Activated CD4-positive, alpha-beta T cell treated with anti-CD3 and anti-CD28 coated beads, Interleukin-2, amount 50 U/mL, for 48 hours (primary cell): ENCODE measurements at places on chromosomes 3 and 15.

DNA sequence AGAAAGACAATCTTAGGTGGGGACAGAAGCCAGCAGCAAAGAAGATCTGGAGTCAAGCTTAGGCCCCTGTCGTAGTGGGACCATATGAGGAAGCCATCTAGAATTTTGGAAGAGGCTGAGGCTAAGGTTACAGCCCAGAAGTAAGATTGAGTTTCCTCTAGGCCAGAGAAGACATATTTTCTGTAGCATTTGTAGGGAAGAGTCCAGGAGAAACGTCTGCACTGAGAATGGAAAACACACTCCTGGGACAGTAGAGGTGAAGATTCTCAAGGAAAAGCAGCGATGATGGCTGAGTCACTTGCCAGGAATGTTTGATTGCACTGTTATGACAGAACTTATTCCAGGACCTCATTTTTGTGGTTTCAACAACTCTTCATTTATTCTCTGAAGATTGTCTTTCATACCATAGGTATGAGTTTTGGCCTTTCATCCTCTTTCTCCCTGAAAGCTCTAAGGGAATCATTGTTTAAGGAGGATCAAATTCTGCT lies 107.2 kb downstream of the GTPBP8 start:
- no peak for DNase-seq

- DNase-seq, result no peak
These were observed 12.9 kb downstream of the NR2F2 start for GRCh38 chr15:96343113-96344059.

- no peak for DNase-seq
These were observed 8.3 kb downstream of the PLD1 start for GRCh38 chr3:171801738-171802589.

GRCh38 chr15:82663186-82663600 lies 16.0 kb upstream of the CPEB1 start:
- DNase-seq, result peak; percentile 55

- no peak for DNase-seq
These were observed 785.3 kb downstream of the ROBO2 start for GRCh38 chr3:77825001-77825827.

GRCh38 chr15:68829068-68829467 lies 8.4 kb upstream of the ANP32A start:
- DNase-seq, result no peak

DNA sequence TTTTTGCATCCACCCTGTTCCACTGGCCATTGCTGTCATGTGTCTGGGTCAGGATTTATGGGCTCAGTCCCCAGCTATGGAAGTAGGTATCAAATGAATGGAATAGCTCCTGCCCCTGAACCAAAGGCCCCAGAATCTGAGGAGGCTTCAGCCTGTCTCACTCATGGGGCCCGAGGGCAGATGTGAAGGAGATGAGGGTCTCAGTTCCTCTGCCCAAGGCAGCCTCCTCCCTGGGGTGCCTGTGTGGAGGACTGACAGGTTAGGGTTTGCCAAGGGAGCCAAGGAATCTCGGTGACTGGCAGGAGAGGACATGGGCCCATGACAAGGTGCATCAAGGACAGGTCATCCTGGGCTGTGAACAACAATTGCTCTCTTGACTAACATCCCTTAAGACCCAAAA lies 70.4 kb downstream of the CPN2 start:
- DNase-seq, result no peak

- no peak for DNase-seq
These were observed 406.8 kb downstream of the MCTP2 start for GRCh38 chr15:94638183-94638582.

DNA sequence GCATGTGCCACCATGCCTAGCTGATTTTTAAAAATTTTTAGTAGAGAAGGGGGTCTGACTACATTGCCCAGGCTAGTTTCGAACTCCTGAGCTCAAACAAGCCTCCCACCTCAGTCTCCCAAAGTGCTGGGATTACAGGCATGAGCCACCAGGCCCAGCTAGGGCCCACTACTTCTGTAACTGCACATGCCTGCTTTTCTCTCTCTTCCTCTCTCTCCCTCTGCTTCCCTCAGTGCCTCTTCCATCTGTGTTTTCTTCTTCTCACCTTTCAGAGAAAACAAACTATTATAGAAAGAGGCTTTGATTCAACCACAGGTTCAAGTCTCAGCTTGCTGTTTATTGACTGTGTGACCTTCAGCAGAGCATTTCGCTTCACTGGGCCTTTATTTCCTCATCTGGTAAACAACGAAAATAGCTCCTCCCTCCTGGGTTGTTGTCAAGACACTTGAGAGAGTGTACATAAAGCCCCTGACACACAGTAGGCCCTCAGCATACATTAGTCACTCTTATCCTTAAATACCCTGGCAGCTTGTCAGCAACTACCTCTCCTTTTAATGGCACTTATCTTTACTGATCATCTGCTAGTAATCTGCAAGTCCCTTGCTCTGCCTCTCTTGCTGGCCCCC lies 10.2 kb downstream of the TADA3 start:
- DNase-seq, result no peak

GRCh38 chr3:128322030-128323022 lies 144.4 kb downstream of the DNAJB8 start:
- DNase-seq, result peak; percentile 53

GRCh38 chr3:194401868-194402329 lies 2.8 kb upstream of the GP5 start:
- no peak for DNase-seq

DNA sequence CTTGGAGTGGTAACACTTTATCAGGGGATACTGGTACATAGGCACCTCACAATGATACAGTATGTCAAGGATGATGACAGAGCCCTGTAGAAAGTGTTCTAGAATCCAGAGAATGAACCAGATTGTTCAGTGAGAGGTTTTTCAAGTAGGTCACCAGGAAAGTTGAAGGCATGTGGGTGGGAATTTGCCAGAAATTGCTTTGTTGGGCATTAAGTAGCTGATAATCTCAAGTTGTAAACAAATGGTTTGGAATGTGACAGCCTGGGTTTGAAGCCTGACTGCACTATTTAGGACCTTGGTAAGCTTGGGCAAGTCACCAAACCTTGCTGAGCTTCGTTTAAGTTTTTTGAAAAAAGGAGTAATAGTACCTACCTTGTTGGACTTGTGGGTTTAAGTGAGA lies 12.5 kb downstream of the SLC35G2 start:
- DNase-seq, result no peak

GRCh38 chr15:68668926-68669600 lies 90.3 kb downstream of the CORO2B start:
- DNase-seq, result no peak

DNA sequence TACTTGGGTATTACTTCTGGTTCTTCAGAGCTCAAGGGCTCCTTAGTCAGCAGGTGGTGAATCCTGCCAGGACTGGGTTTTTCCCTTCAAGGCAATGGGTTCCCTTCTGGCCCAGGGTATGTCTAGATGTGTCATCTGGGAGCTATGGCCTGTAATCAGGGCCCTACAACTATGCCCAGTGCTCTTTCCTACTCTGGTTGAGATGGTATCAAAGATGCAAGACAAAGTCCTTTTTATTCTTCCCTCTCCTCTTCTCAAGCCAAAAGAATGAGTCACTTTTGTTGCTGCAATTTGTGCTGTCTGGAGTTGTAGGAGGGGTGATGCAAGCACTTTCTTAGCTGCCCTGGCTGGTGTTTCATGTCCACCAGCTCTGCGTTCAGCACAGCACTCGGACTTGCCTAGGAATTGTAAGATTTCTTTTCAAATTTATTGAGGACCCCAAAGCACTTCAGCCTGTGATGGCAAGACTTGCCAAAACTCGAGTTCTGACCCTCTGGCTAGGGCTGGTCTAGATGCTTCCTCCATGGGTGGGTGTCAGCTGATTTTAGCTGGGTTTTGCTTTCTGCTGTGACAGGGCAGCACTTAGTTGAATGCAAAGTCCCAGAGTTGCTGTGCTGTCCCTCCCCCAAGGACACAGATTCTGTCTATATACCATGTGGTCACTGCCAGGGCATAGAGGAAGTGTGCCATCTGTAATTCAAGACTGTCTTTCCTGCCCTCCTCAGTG lies 129.2 kb upstream of the CBLB start:
- DNase-seq, result no peak

- DNase-seq, result no peak
These were observed 51.1 kb downstream of the MAP2K5 start for GRCh38 chr15:67593562-67593961.

DNA sequence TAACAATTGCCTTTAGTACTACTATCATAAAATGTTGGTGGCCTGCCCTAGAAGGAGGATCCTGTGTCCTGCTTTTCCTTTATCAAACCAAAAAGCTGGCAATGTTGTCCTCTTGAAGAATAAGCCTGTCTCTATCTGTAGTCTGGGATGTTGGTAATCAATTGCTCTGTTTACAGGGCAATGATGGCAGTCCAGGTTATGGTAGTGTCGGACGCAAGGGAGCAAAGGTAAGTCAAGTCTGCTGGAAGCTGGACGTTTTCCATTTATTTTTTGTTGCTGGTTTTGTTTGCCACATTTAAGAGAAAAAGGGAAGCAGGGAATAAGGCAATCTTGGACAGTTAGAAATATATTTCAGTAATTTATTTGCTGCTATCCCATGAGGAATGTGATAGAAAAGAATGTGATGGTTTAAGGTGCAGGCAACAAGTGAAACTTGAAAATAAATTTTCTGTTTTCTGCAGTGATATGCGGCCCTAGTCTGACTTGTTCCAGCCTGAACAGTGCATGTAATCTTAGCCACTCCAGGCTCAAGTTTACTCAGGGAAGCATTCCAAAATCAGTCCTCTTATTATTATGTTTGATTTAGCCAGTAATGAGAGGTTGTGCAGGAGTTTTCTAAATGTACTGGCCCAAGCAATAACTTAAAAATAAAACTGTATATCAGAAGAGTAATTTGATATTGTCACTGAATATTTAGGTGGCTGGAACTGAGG lies 110.3 kb downstream of the COL6A6 start:
- DNase-seq, result no peak

GRCh38 chr15:80640531-80641121 lies 54.5 kb upstream of the ABHD17C start:
- DNase-seq, result no peak

DNA sequence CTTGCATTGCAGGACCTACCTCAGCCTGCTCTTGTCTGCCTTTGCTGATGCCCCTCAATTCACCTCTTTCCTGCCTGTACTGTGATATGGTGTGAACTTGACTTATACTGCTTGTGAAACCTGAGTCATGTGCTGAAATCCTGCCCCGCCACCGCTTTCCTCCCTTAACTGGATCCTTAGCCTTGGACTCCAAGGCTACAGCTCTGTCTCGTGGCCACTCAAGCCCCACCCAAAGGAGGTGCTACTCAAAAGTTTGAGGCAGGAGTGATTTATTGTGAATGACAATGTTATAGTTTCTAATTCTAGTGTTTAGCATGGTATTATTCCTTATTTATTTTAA lies 56.1 kb downstream of the MYZAP start:
- DNase-seq, result no peak

GRCh38 chr3:25520926-25521559 lies 93.0 kb downstream of the RARB start:
- no peak for DNase-seq

GRCh38 chr3:57962448-57962834 lies 45.8 kb upstream of the FLNB start:
- DNase-seq, result no peak

DNA sequence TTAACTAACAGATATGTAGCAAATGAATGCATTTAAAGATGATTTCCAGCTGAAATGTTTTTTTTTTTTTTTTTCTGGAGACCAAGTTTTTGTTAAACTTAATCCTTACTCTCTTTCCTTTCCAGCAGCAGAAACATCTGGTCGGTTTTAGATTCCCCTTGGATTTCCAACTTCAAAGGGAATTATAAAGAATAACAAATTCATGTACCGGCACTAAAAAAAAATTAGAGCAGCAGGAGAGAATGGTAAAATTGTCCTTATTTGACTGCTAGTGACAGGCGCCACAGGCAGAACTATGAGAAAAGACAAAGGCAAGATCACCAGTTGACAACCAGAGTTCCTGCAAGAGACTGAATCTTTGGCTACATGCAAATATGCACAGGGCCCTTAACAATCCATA lies 393.3 kb downstream of the TIGIT start:
- no peak for DNase-seq

DNA sequence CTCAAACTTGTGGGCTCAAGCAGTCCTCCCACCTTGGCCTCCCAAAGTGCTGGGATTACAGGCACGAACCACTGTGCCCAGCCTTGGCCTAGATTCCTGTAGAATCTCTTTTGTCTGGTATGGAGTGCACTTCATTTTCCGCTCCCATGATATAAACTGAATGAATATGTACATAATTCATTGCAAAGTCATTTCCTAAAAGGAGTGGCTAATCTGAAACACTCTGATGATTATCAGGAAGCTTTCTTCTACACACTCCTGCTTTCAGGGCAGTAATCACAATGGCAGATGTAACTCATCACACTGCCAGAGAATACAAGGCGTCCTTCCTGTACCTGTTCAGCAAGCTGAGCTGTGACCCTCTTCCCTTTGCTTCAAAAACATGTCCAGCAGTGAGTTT lies 28.6 kb downstream of the RLBP1 start:
- no peak for DNase-seq

GRCh38 chr3:25679166-25679565 lies 14.5 kb upstream of the TOP2B start:
- DNase-seq, result no peak

GRCh38 chr3:6531153-6531552 lies 329.8 kb upstream of the GRM7 start:
- DNase-seq, result no peak

- DNase-seq, result no peak
These were observed 60.6 kb downstream of the SLC12A8 start for GRCh38 chr3:125151916-125152315.

DNA sequence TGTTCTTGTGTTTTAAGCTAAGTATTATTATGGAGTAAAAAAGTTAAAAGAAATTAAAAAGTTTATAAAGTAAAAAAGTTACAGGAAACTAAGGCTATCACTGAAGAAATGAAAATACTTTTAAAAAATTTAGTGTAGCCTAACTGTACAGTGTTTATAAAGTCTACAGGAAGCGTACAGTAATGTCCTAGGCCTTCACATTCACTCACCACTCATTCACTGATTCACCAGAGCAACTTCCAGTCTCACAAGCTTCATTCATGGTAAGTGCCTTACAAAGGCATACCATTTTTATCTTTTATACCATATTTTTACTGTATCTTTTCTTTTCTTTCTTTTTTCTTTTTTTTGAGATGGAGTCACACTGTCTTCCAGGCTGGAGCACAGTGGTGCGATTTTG lies 40.7 kb upstream of the SCN5A start:
- DNase-seq, result no peak
